Cerebellar nuclear complex (tissue), 1 donor: ENCODE measurements at places on chromosomes 16 and 17.

- no peak for DNase-seq
Observed at GRCh38 chr16:66840883-66841282, 3.3 kb upstream of the CA7 start.

DNA sequence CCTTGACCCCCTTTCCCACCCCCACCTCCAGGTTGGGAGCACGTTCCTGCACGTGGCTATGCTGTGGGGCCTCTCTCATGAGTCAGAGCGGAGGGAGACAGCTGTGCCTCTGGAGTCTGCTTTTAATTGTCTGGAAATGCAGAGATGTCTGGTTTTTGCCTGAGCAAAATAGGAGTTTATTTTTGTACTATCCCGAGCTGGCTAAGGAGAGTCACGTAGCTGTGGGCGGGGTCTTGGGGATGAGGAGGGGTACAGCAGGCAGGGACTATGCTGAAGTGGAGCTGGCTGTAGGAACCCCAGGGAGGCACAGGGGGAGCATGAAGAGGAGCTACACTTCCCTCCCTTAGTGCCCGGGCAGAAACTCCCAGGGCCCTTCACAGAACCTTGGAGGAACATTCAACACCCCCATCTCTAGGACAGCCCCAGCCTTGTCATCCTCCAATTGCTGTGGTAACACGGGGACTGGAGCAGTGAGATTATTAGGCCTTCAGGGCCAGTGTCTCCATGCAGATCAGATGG lies 44.7 kb upstream of the LGALS9 start:
- DNase-seq = no peak

- DNase-seq = no peak
Observed at GRCh38 chr17:9828296-9829295, 2.9 kb downstream of the GLP2R start.

DNA sequence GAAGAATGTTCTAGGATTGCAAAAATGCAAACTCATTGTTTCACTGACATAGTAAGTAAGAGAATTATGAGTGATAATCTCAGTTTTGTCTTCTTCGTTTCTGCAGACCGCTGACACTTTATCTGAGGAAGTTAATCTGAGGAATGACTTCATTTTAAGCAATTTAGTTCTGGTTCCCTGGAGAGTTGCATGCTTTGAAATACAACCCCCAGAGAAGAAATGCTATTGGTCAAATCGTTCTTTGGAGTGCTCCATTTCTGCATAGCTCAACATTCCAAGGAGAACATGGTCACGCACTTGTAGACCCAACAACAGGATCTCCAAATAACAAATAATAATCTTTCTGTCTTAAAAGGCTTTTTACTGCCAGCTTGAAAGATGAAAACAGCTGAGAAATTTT lies 427.1 kb downstream of the GRIN2A start:
- DNase-seq = no peak

- no peak for DNase-seq
Observed at GRCh38 chr16:53502331-53503269, at the start of gene AKTIP. AKTIP (minus strand) TSS chr16:53503209; CDS start chr16:53500259, 2,950 bp downstream.

DNA sequence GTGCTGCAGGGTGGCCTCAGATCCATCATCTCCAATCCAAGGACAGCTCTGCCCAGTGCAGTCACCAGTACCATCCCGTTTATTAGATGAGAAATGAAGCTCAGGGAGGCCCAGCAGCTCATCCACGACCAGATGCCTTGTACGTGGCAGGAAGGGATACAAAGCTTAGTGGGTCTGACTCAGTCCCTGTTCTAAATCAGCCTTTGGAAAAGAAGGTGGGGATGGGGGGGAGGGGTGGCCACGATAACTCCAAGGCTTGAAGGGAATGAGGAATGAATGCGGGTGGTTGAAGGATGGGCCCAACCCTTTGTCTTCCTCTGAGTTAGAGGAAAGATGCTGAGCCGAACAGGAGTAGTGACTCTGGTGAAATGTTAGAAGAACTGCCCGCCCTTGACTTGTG lies 25.8 kb downstream of the LLGL2 start:
- DNase-seq = no peak

- no peak for DNase-seq
Observed at GRCh38 chr17:80724775-80725266, 180.2 kb downstream of the RPTOR start.

DNA sequence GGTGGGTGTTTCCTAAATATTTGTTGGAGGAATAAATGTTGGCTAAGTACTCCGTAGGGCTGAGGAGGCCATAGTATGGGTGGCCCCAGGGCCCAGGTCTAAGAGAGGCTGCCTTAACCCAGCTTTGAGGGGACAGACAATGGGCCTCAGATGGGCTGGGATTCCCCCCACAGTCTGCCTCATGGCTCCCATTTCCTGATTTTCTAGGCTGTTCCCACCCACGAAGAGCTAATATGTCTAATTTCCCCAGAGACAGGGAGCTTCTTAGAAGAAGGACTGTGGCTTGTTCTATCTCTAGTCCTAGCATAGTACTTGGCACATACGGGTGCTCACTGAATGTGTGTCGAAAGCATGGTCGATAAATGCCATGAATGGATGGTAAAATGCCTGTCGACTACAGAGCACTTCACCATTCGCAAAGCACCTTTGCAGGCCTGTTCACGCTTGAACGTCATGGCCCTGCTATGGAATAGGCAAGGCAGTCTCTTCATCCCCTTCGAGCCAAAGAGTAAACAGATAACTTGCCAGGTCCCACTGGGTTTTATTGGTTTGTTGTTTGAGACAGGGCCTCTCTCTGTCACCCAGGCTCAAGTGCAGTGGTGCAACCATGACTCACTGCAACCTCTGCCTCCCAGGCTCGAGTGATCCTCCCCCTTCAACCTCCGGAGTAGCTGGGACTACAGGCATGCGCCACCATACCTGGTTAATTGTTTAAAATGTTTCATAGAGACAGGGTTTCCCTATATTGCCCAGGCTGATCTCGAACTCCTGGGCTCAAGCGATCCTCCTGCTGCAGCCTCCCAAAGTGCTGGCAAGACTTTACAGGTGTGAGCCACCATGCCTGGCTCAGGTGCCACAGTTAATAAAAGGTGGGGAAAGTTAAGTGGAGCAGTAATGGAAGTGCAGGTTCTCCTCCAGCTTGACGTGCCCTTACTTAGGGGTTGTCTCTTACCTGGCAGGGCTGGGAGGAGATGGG lies 9.7 kb downstream of the CHAD start:
- DNase-seq = no peak

- no peak for DNase-seq
Observed at GRCh38 chr16:89491974-89492687, 1.8 kb upstream of the ANKRD11 start.

- no peak for DNase-seq
Observed at GRCh38 chr16:52068447-52069074, 478.4 kb downstream of the TOX3 start.

DNA sequence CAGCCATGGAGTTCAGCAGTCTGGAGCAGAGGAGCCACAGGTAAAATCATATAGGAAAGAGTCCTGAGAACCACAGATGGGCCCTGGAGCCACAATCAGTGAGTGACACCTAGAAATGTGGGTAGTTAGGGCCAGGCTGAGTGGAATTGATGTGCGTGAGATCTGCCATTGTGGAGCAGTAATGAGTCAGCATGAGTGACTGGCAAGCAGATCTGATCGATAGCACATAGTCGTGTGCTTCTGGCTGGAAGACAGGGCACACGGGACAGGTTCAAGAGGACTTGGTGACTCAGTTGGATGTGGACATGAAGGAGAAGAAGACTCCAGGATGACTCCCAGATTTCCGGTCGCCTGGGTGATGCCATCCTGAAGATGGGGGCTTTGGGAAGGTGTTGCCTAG lies 12.3 kb downstream of the ADORA2B start:
- no peak for DNase-seq

DNA sequence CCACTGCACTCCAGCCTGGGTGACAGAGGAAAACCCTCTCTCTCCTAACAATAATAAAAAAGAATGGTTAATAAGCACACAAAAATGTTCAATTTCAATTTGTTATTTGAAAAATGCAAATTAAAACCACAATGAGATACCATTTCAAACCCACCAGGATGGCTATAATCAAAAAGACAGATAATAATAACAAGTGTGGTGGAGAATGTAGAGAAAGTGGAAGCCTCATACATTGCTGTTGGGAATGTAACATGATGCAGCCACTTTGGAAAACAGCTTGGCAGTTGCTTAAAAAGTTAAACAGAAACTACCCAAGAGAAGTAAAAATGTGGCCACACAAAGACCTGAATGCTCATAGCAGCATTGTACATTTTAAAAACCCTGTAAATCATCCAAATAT lies 51.8 kb upstream of the MAP3K14 start:
- DNase-seq = no peak

DNA sequence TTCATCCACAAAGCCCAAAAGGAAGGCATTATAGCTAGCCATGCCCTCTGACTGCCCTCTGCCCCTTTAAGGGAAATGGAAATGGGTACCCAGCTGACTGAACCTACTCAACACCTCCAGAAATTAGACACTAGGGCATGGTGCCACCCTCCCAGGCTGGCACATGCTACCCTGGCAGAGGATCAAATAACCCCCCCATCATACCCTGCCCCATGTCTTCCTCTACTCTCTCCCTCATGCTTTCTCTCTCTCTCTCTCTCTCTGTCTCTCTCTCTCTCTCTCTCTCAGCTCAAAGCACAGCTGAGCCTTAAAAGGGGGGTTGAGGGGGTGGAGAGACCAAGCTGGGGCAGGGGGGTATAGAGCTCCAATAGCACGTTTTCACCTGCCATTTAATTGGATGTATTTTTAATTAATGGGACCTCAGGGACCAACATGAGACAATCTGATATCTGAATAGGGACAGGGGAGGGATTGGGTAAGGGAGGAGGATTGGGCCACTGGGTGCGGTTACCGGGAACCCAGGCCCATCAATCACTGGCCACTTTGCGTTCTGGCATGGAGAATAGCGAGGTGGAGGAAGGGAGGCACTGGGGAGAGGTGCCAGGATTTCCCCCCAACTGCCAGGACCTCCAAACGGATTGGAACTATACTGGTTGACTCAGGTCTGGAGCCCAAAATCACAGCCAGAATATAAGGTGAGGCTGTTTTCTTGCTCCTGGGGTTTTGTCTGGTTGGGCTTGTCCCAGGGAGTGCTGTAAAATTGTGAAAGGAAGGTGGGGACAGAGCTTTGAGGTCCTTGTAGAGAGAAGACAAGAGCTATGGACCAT lies 57.8 kb downstream of the NEUROD2 start:
- no peak for DNase-seq

- no peak for DNase-seq
Observed at GRCh38 chr16:3188925-3189825, 1.2 kb downstream of the OR1F1 start.

GRCh38 chr16:6496996-6497395 lies 835.6 kb upstream of the RBFOX1 start:
- no peak for DNase-seq

- DNase-seq = no peak
Observed at GRCh38 chr17:81852237-81852636, 8.1 kb downstream of the P4HB start.

DNA sequence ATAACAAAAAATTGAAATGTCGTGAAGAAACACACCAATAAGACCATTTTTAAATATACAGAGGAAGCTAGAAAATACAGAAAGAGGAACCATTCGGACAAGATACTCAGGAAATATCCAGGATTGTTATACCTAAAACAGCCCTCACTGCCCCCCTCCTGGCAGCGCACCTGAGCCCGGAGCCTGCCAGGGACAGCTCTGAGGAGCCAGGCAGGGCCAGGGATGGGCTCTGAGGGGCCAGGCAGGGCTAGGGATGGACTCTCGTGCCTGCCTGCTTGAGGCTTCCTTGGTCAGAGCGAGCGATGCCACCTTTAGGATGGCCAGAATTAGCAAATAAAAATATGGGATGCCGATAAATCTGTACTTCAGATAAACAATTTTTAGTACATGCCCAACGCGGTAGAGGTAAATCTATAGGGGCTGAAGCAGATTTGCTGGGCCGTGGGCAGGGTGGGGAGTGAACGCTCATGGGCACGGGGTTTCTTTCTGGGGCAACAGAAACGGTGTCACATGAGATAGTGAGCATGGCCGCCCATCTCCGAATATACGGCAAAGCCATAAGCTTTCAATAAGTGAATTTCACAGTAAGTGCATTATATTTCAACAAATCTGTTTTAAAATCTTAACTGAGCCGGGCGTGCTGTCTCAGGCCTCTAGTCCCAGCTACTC lies 18.2 kb upstream of the CSNK1D start:
- DNase-seq = no peak
